ENCODE measurements at places on chromosomes 11 and 22.

DNA sequence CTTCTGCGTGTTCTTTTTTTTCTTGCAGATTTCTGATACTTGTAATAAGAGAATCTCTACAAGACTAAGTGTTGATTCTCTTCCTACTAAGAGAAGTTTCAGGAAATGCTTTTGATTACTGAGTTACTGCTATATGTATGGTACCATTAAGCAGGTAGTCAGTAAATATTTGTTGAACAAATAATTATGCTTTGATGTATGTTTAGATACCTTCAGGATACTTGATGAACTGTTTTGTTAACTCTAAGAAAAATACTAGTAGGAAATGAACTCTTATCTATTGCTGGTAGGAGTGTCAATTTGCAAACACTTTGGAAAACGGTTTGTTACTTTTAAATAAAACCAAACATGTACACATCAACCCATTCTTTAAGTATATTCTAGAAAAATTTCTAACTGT lies 90.6 kb downstream of the TMEM135 start:
- DNase-seq: no peak

GRCh38 chr11:118625976-118626375 lies 18.6 kb downstream of the PHLDB1 start:
- no peak for DNase-seq

- DNase-seq: no peak
These were observed 22.2 kb downstream of the PDHX start for GRCh38 chr11:34938611-34939010.

DNA sequence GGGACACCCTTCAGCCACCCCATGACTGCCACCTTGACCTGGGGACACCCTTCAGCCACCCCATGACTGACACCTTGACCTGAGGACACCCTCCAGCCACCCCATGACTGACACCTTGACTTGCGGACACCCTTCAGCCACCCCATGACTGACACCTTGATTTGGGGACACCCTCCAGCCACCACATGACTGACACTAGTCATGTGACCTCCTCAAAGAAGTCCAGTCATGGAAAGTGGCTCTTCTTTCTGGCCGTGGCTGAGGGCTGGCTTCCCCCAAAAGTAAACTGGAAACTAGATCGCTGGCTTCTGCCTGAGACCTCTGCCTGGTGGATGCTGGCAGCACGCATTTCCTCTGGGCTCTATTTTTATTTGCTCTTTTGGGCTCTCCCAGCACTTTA lies 28.4 kb downstream of the ARFGAP2 start:
- no peak for DNase-seq

DNA sequence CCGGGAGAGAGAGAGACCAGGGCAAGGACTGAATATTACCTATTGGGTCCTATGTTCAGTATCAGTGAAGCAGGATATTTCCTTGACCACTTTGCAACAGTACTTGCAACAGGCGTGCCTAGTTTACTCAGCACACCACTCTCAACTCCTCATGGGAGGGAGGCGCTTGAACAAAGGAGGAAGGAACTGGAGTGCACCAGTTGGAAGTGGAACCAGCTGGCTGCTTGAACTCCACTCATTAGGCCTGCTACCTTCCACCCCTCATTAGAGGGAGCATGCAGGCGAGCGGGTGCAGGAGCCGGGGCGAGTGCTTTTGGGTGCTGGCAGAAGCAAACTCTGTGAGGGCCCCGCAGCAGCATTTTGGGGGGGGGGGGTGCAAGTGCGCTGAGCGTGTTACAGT lies 1369.6 kb upstream of the RAG2 start:
- DNase-seq: no peak

- no peak for DNase-seq
These were observed 104.0 kb downstream of the CACNA1I start for GRCh38 chr22:39674536-39674935.

- DNase-seq: no peak
These were observed 610.3 kb downstream of the TBC1D22A start for GRCh38 chr22:47372596-47373385.

GRCh38 chr11:123040111-123040432 lies 21.9 kb downstream of the HSPA8 start:
- DNase-seq: no peak

GRCh38 chr11:96275801-96276594 lies 67.0 kb downstream of the MAML2 start:
- DNase-seq: no peak

DNA sequence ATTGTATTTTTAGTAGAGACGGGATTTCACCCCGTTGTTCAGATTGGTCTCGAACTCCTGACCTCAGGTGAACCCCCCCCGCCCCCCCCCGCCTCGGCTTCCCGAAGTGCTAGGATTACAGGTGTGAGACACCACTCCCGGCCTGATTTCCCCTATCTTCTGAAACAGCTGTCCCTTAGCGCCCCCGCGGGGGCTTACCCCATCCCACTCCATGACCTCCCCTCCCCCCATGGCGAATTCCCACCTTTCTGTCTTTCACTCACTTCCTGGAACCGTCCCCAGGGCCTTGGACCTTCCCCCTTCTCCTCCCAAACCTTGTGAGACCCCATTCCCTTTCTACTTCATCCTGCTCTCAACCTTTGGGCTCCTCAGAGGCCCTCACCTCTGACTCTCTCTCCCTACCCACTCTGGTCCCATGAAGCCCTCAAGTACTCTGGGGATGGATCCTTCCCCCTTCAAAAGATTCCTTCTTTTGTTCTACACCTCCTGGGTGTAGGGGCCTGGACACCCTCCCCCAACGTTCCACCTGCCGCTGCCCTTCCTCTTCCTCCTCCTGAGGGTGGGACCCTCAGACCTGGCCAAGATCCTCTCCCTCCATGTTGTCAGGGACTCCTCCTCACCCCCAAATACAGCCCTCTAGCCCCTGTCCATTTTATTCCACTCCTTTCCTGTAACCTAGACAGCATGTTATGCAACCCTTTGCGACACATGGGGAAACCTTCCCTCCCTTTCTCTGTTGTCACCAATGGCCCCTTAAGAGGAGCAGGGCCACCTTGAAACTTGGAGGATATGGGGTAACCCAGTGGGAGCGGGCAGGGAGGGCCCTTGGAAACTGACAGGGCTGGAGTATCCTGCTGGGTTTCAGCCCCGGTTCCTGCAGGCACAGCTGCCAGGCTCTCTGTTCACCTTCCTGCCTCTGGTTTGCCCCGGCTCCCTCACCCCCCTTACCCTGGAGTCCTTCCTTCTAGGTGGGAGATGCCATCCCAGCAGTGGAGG lies 1.1 kb downstream of the PRDX5 start:
- DNase-seq: no peak

GRCh38 chr11:34215806-34216453 lies 110.5 kb downstream of the NAT10 start:
- DNase-seq: no peak

DNA sequence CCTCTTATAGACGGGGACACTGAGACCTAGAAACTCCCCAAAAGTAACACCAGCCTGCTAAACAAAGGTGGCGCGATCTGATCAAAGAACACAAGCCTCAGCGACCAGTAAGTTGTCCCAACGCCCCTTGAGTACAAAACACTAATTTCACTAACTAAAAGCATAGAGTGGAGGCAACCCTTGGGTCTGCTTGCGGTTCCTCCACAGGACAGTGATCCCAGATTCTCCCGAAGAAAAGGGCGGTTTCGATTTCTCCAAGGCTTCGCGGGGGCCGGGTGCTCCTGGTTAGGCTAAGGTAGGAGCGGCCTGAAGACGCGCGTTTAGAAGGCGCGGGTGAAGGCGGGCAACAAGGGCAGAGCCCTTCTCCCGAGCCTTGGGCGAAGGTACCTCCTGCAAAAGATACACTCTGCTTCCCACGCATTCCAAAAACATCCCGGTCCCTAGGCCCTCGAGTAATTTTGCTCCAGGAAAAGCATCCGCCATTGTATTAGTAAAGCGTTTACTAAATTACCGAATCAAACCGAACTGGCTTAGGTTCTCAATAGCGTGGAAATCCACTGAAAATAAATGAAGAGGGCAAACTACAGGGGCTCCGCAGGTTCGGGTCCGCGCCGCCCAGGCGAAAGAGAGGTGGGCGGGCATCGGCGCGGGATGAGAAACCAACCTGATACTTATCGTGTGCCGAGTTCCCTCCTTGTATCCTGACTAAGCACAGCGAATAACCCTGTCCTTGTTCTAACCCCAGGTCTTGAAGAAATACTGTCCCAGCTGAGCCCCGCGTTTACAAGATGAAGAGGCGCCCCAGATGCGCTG lies 2.0 kb downstream of the WT1 start:
- DNase-seq: no peak

GRCh38 chr11:123080015-123080414 lies 18.1 kb upstream of the HSPA8 start:
- no peak for DNase-seq

DNA sequence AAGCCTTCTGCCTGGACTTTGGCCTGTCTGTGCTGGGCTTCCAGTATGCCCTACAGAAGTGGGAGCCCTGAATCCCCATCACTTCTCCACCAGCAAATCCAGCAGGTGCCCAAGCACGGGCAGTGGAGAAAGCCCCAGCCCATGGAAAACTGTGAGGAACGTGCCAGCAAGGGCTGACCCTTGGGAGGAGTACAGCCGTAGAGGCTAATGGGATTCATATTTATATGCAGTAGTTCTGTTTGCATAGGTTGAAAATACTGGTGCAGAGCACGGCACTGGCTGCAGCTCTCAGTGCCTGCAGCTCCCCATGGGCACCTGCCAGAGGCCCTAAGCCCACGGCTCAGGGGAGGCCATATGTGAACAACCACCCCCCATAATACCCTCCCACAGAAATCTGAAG lies 10.1 kb downstream of the NAGA start:
- DNase-seq: no peak

GRCh38 chr11:132745306-132745705 lies 787.0 kb downstream of the OPCML start:
- DNase-seq: no peak

GRCh38 chr22:35850831-35851230 lies 133.2 kb downstream of the APOL5 start:
- DNase-seq: no peak

DNA sequence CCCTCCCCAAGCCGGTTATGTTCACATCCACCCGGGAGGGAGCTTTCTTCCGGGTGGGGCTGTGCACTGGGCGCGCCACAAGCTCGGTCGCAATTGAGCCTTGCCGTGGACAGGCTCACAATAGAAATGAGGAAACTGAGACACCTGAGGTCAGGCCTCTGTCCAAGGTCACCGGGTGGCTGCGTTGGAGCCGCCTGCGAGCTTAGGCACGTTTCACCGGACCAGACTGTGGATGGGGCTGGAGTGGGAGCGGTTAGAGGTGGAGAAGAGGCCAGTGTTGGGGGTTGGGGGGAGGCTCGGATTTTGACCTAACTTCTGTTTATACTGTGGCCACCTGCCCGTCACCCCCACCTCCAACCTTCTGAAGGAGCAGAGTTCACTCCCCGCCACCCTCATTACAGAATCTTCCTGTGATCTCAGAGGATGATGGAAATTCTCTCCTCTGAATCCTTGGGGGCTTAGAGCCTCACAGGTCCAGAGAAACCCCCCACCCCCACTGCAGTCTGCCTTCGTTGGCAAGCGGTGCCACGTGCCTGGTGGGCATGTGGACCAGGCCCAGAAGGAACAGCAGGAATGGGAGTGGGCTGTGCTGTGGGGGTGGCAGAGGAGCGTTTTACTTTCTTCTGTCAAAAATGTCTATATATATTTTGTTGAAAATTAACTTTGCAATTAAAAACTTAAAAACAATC lies 631 bp upstream of the NPTXR start:
- DNase-seq: no peak

Measured in CD4-positive, alpha-beta T cell treated with Interleukin-6 for 4 hours (primary cell).